ENCODE measurements at places on chromosomes 1 and 21. TPM values are rescaled to one million over a fixed set of nuclear protein-coding genes. Genes with fewer than 3 reads are reported as not detected.

- H3K4me1 ChIP-seq = no peaks in the 10 kb centered on the region
- H3K36me3 ChIP-seq = no peaks in the 10 kb centered on the region
- no peak for DNase-seq
Observed at GRCh38 chr1:6913086-6913485, 127.8 kb downstream of the CAMTA1 start.

- no peaks in the 10 kb centered on the region for H3K27me3 ChIP-seq
- H3K27ac ChIP-seq = no peak overlapping the region
- H3K4me1 ChIP-seq = no peaks in the 10 kb centered on the region
- H3K36me3 ChIP-seq = no peaks in the 10 kb centered on the region
- no peak for DNase-seq
Observed at GRCh38 chr1:191575180-191575579, 583.1 kb upstream of the RGS18 start.

Gene THRAP3
- 119 TPM for total RNA-seq

GRCh38 chr1:7869136-7869920 is 16.5 kb upstream of the UTS2 start:
- no peak for DNase-seq
- H3K36me3 ChIP-seq = no peaks in the 10 kb centered on the region
- H3K4me1 ChIP-seq = no peaks in the 10 kb centered on the region
- no peaks in the 10 kb centered on the region for H3K27me3 ChIP-seq
- no peak overlapping the region for H3K27ac ChIP-seq
- H3K4me3 ChIP-seq = no peak overlapping the region

Gene C1orf185
- total RNA-seq = not detected

GRCh38 chr1:224589006-224589405 is 27.1 kb upstream of the CNIH3 start:
- H3K4me1 ChIP-seq = no peaks in the 10 kb centered on the region
- no peak for DNase-seq
- no peak overlapping the region for H3K27ac ChIP-seq
- H3K27me3 ChIP-seq = no peaks in the 10 kb centered on the region

Gene CYP4A22
- not detected for total RNA-seq

Gene NUDT17
- total RNA-seq = 3.3 TPM

DNA sequence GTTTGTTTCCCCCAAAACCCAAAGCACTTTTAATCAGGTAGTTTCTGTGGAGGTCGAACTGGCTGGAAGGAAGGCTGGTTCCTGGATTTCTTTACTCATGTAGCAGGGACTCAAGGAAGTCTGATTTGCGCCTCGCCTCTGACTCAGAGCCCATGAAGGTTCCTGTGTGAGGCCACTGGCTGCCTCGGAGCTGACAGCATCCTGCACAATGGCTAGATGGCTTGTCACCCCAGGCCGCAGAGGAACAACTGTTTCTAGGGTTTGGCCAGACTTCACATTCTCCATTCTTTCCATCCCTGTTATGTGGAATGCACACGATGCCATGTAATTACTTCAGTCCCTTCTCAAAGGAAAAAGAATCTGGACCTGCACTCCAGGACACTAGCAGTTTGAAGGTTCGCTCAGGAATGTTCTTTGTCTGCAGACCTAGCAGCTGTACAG is 39.1 kb upstream of the PRSS38 start:
- H3K4me1 ChIP-seq = peaks cover 25% of the 10 kb centered on the region
- H3K27me3 ChIP-seq = no peaks in the 10 kb centered on the region
- H3K36me3 ChIP-seq = peaks cover 2% of the 10 kb centered on the region
- no peak overlapping the region for H3K4me3 ChIP-seq

DNA sequence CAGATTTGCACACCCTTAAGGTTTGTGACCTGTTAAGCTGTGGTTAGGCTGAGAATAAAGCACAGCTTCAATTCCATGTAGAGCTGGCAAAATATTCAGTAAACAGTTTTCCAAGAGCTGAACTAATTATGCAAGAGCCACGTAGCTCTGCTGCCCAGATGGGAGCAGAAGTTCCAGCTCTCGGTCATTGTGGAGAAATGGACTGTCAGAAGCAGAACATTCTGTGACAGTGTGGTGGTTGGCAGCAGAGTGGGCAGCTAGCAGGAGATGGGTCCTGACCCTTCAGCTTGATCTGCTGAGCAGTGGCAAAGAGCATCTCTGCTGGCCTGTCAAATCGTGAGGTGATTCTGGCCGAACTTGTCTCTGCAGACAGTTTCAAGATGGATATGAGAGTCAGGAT is 23.2 kb downstream of the RHOU start:
- H3K4me3 ChIP-seq = no peak overlapping the region
- H3K27ac ChIP-seq = no peak overlapping the region
- DNase-seq = no peak
- no peaks in the 10 kb centered on the region for H3K36me3 ChIP-seq
- H3K4me1 ChIP-seq = peaks cover 5% of the 10 kb centered on the region

Gene S100A10
- total RNA-seq = 220 TPM
